ENCODE measurements at places on chromosomes 11 and 22.

DNA sequence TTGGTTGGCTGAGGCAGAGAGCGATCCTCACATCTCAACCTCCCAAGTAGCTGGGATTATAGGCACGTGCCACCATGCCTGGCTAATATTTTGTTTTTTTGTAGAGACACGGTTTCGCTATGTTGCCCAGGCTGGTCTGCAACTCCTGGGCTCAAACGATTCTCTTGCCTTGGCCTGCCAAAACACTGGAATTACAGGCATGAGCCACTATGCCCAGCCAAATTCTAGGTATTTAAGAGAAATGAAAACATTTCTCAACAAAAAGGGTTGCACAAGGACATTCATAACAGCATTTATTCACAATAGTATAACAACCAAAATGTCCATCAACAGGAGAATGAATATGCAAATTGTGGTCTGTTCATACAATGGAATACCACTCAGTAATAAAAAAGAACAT lies 31.7 kb upstream of the RBX1 start:
- no peak for DNase-seq

DNA sequence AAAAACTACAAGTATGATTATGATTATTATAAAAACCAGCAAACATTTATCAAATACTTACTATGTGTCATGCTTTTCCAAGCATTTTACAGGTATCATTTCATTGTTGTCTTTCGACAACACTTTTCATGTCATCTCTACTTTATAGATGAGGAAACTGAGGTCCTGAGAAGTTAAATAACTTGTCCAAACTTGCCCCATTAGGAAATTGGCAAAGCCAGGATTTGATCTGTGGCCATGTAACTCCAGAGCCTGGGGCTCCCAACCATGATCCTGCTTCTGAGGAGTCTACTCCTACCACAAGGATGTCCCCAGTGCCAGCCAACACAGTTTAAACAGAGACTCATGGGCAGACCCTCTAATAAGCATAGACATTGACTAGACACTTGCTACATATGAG lies 15.2 kb downstream of the EHF start:
- no peak for DNase-seq

GRCh38 chr22:45263463-45264269 lies 21.1 kb upstream of the UPK3A start:
- no peak for DNase-seq

- DNase-seq, result no peak
These were observed 145.0 kb downstream of the KIRREL3 start for GRCh38 chr11:126855536-126855935.

GRCh38 chr11:119791701-119792151 lies 62.7 kb upstream of the NECTIN1 start:
- DNase-seq, result no peak

DNA sequence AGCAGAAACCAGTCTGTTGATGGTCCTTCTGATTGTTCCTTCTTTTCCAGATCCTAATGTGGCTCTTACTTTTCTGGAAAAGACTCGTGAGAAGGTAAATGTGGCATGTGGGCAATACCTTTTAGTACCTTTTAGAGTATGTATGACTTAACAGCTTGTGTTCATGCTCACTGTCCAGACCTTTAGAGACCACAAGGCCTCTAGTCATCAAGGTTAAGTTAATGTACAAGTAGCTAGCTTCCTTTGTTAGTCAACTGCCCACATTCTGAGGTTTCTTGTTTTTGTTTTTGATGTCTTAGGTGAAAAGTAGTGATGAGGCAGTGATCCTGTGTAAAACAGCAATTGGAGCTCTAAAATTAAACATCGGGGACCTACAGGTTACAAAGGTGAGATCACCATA lies 7.6 kb downstream of the PSMD13 start:
- no peak for DNase-seq

GRCh38 chr11:35330931-35331330 lies 88.4 kb downstream of the SLC1A2 start:
- DNase-seq, result no peak

DNA sequence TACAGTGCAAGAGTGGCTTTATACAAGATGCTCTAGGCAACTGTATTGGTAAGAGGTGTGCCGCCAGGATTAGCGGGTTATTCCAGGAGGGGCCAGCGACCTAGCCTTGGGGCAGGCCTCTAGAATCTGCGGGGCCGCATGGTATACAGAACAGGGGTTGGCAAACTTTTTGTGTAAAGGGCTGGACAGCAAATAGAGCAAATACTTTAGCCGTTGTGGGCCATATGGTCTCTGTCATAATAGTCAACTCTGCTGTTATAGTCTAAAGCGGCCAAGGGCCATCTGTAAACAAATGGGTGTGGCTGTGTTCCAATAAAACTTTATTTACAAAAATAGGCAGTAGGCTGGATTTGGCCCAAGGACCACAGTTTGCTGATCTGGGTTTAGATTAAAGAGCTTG lies 32.6 kb downstream of the FBLN1 start:
- DNase-seq, result no peak

DNA sequence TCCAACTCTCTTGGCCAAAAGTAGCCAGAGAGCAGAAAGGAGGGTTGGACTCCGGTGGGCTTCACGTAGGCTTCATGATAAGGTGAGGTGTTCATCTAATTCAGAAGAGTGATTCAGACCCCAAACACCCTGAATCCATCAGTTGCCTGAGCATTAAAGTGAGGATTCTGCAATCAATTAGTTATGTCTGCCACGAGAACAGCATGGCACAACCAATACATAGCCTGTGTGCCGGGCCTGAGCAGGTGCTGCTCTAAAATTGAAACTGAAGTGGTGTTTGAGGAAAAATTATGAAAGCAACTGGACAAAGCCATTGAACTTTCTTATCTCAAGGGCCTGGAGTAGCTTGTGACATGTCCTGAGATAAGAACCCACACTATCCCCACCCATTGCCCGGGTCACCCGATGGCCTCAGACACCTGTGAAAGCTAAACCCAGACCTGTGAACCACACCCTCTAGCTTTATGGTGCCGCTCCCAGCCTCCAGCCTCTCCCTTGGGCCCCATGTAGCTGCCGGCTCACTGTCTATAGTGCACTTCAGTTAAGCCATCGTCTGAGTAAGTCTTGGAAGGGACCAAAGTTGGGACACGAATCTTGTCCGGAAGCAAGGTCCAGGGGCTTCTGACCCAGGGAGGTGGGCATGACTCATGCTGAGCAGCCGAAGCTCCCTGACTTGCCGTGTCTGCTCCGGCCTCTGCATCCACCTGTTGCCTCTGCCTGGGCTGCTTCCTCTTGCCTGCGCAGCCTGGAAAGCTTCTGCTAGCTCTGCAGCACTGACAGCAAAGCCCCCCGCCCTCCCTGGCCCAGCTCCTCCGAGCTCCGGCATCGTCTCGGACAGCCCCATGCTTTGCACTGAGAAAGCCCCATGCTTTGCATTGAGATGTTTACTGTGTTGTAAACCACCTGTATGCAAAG lies 5.7 kb upstream of the MYEOV start:
- no peak for DNase-seq

- no peak for DNase-seq
These were observed 3.7 kb downstream of the IGSF22 start for GRCh38 chr11:18722293-18722637.

DNA sequence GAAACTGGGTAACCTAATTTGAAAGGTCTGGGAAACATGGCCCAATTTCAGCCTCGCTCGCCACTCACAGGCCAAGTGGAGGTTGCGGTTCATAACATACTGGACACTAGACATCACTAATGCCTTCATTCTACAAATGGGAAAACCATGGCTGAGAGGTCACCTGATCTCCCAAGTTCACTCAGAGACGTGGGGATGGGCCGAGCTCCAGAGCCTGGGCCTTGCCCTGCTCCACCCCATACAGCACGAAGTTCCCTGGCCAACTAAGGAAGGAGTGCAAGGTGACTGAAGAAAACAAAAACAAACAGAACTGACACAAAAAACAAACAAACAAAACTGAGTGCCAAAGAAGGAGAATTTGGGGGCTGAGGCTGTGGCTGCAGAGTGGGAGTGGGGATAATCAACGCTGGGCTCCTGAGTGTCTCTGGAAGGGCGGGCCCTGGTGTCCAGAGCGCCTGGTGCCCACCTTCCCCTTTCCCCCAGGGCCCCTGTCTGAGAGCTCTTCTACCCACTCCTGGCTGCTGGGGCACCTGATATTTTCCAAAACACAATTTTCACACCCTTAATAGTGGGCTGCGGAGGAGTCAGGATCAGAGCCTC lies 46.5 kb upstream of the ADA2 start:
- no peak for DNase-seq

DNA sequence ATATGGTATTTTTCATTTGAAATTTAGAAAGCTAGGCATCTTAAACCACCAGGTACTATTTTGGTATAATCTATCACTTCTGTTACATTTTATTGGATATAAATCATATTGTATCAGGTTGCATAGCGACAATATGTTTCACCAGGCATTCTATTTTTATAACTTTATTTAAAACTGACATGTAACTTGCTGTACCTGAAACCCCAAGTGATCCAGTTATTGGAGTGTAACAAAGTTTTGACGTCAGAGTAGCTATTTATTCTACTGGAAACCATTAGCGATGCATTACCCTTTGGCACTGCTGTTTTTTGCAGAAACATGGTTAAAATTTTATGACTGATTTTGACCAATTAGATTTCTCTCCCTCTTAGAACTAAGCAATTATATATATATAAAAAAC lies 160.7 kb downstream of the METTL15 start:
- DNase-seq, result no peak

GRCh38 chr22:19779011-19779421 lies 18.4 kb downstream of the TBX1 start:
- DNase-seq, result no peak

DNA sequence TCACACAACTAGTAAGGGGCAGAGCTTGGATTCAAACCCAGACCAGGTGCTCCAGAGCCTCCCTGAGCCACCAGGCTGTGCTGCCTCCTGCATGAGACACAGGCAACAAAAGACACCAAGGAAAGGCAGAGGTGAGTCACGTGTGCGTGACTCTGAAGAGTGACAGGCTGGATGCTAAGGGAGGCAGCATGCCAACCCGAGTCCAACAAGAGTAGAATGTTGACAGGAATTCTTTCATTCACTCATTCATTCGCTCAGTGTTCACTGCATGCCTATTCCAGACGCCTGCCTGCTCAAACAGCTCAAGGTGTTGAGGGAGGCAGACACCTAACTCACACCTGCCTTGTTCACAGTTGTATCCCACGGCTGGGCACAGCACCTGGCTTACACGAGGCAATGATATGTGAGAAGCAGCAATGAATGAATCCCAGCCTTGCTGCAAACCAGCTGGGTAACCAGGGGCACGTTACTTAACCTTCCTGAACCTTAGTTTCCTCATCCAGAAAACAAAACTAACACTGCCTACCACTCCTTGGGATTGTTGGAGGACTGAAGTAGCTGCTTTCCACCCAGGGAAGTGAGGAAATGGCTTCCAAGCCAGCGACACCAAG lies 73.8 kb upstream of the ARFGAP3 start:
- no peak for DNase-seq

DNA sequence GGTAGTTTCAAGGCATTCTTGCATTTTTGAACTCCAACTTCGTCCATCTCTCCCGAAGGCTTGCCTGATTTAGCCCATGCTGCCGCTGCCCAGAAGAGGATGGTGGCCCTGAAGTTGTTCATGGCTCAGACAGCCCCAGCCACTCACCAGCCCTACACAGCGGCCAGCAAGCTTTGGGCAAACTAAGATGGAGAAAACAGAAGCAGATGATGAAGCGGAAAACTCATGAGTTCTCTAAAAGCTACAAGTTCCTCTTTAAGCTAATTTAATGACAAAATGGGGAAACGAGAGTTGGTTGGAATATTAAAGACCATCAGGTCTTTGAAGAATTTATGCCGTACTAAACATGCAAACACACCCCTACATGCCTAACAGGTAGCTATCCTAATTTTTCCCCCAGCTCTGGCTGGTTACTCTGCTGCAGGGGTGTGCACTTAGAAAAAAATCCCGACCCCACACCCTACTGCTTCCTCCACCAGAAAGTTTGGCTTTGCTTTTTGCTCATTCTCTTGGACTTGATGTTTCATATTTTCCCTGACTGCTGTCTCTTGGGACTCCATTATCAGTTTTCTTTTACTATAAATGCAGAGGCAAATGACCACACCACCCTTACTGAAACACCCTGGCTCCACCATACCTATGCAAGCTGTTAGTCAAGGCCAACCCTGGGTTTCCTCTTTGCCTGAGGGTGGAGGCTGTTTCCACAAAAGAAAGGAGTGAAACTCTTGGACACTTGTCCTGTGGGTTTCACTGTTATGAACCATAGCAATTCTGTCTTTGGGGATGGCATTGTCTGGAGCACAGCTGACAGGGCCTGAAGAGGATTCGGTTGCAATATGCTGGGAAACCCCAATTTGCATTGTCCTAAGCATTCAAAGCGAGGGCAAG lies at the start of gene MPEG1:
Gene MPEG1, minus strand, starts transcription at position 184 of the 888 bp plus-strand sequence. Its CDS starts 62 bp downstream, at position 122.
- no peak for DNase-seq

- peak; percentile 97 for DNase-seq
These were observed 41.5 kb upstream of the HSPA8 start for GRCh38 chr11:123103326-123103980.

DNA sequence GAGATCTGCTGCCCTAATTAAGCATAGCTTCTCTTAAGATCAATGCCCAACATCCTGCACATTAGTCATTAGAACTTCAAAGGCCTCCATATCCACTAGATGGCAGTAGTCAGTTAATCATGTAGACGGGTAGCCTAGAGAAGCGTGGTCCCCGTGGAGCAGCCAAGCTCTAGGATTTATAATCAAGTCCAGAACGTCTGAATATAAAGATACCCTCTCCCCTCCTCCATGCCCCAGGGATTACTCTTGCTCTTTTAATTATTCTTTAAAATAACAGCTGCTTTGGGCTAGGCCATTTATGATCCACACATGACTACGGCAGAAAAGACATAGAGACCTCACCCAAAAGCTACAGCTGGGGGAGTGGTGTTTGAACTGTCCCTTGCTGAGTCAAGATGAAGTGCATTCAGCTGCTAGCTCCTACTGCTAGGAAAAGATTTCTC lies 327.6 kb upstream of the PLET1 start:
- peak; percentile 82 for DNase-seq

DNA sequence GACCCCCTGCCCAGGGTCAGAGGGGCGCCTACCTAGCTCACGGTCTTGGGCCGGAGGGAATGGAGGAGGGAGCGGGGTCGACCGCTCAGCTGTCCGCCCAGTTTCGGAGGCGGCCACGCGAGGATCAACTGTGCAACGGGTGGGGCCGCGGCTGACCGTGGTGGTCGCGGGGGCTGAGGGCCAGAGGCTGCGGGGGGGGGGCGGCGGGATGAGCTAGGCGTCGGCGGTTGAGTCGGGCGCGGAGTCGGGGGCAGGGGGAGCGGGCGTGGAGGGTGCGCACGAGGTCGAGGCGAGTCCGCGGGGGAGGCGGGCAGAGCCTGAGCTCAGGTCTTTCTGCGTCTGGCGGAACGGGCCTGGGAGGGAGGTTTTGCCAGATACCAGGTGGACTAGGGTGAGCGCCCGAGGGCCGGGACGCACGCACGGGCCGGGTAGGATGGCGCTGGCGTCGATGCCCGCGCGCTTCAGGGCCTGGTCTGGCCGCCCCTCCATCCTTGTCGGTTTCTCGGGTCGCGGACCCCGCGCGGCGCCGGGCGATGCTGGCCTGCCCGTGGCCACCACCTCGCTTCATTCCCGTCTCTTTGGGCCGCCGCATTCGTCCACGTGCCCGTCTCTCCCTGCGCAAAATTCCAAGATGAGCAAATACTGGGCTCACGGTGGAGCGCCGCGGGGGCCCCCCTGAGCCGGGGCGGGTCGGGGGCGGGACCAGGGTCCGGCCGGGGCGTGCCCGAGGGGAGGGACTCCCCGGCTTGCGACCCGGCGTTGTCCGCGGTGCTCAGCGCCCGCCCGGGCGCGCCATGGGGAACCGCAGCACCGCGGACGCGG lies at the start of gene DRD4:
Gene DRD4, plus strand, starts transcription at position 759 of the 822 bp plus-strand sequence. Its CDS starts 36 bp downstream, at position 795.
- no peak for DNase-seq

GRCh38 chr11:124917115-124917637 lies 1.9 kb upstream of the HEPN1 start:
- DNase-seq, result no peak

GRCh38 chr11:36411202-36411640 lies 98.9 kb downstream of the TRAF6 start:
- DNase-seq, result no peak

Data from SK-N-MC (cell line).